Effector memory CD4-positive, alpha-beta T cell (primary cell): ENCODE measurements at places on chromosomes 5 and 9.

GRCh38 chr9:33159777-33160127, 7.4 kb downstream of the B4GALT1 start:
- DNase-seq, result peak; percentile 60

DNA sequence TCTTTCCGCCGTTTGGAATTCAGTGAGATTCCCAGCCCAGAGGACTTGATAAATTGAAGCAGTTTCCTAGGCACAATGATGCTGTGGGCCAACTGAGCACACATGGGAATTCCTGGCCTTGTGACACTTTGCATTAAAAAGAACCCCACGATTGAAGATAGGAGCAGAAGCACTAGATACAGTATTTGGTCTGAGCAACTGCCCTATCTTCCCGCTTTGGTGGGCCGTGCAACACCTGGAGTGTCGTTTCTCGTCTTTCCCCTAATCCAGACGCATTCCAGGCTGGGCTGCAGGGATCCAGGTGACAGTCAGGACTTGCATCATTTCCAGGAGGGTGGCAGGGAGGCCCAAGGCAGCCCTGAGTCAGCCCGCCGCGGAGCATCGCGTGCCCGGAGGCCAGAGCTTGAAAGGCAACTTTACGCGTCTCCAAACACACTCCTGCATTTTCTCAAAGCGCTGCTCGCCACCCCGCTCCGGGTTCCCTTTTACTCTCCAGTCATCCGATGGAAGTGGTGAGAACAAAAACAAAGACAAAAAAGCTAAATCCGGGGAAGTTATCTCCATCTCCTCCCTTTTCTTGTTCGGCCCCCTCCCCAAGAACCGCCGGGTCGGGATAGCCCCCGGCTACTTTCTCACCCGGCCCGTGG, 753 bp upstream of the STC2 start:
- no peak for DNase-seq

DNA sequence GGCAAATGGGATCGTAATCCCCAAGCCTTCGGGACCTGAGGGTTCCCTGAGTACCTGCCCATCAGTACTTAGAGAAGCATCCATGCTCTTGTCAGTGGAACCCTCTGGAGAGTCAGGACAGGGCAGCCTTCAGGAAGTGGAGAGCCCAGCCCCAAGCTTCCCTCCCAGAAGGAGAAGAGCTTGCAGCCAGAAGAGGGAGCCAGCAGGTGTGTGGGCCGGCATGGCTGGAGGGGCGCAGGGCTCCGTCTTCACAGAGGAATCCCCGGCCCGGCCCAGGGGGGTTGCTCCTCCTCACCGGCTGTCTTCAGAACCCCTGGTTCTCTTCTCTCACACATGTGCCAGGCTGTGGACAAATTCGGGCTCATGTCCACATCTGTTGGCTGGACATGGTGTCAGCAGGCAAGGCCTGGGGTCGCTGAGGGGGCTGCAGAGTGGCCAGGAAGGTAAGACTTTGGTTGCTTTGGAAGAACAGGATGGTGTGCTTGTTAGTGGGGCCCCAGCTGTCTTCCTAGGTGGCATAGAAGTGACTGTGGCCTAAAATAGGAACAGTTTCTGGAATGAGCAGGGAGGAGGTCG, 58.9 kb upstream of the RXRA start:
- DNase-seq, result no peak

GRCh38 chr5:178325311-178325678, 92.7 kb upstream of the PHYKPL start:
- no peak for DNase-seq

GRCh38 chr9:136634904-136635303, 27.8 kb upstream of the EGFL7 start:
- DNase-seq, result no peak

DNA sequence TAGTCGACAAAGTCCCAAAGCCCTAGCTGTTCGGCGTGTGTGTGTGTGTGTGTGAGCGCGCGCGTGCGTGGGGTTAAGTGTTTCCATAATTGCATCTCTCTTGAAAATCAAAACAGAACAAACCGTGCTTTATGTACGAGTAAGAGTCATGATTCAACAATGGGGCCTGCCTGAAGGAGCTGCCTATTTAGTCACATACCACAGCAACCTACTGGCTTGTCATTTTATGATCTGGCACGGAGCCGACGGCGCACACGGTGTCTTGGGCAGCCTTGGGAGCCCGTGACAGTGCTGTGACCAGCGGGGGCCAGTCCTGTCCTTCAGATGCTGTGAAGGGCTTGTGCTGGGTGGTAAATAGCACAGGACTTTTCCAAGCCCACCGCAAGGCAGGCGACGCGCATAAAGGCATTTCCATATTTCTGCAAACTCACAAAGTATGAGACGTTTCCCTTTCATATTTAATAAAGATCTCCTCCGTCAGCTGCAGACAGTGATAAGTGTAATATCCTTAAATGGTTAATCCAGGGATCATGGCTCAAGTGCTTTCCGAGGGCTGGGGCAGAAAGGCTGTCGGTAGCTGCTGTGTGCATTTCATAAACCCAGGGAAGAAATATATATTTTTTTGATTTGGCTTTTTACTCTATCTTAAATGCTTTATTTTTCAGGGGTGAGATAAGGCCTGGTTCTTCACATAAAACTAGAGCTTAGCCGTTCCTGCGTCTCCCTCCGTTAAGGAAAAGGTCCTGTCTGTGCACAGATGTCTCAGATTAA, 270.2 kb upstream of the IRX1 start:
- no peak for DNase-seq

GRCh38 chr9:29183971-29184370, 1610.7 kb upstream of the C9orf72 start:
- no peak for DNase-seq

DNA sequence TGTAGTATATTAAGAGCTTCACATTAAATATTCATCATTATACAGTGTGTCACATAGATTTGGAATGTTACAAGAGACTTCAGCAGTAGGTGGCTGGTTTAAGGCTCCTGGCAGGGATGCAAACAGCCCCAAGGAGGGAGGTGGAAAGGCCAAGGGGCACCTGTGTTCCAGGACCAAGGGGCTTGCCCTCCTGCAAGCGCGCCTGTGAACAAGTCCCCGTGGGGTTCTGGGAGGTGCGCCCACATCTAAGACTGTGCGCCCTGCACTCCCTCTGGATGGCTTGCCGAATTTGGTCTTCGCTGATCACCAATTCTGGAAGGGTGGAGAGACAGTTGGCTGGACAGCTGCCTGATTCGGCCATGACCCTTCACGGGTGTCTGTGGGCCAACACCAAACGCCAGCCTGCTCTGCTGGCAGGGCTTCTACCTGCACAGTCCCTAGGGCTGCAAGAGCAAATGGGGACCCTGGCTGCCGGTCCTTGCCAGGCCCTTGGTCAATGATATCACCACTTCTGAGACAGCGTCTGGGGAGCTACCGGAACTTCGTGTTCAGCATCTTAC, 12.1 kb upstream of the SLC25A51 start:
- no peak for DNase-seq

DNA sequence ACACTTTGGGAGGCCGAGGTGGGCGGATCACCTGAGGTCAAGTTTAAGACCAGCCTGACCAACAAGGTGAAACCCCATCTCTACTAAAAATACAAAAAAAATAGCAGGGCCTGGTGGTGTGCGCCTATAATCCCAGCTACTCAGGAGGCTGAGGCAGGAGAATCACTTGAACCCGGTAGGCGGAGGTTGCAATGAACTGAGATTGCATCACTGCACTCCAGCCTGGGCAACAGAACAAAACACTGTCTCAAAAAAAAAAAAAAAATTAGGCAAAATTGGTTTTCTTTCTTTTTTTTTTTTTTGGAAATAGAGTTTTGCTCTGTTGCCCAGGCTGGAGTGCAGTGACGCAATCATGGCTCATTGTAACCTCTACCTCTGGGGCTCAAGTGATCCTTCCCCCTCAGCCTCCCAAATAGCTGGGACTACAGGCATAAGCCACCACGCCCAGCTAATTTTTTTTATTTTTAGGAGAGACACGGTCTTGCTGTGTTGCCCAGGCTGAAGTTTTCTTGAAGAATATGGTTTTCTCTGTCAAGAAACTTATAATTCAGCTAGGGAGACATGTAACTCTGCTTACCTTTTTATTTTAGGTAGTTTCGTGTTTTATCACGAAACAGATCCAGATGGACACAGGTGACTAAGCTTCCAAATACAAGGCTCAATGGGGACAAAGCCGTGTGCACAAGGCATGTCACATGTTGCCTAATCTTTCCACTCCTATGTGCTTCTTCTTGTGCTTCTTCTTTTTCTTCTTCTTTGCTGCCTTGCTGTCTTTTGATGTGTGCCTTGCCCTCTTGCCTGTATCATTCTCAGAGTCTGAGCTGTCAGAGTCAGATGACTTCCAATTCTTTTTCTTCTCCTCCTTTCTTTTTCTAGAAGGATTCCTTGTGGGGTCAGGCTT, 14.3 kb downstream of the TTC1 start:
- no peak for DNase-seq

DNA sequence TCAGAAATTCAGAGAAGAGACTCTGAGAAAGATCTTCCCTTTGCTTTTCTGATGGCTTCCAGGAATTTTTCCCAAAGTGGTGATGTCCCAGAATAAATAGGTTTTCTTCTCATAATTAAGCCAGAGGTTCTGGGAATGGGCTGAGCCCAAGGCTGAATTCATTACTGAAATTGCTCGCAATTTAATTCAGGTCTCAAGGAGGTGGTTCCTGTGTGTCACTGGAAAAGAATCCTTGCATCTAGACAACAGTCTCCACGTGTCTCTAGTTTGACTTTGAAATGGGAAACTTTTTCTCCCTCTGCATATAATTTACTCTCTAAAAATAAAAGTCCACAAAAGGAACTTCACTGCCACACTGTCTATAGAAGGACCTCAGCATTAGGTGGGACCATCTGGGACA, 27.8 kb upstream of the STX17 start:
- no peak for DNase-seq

DNA sequence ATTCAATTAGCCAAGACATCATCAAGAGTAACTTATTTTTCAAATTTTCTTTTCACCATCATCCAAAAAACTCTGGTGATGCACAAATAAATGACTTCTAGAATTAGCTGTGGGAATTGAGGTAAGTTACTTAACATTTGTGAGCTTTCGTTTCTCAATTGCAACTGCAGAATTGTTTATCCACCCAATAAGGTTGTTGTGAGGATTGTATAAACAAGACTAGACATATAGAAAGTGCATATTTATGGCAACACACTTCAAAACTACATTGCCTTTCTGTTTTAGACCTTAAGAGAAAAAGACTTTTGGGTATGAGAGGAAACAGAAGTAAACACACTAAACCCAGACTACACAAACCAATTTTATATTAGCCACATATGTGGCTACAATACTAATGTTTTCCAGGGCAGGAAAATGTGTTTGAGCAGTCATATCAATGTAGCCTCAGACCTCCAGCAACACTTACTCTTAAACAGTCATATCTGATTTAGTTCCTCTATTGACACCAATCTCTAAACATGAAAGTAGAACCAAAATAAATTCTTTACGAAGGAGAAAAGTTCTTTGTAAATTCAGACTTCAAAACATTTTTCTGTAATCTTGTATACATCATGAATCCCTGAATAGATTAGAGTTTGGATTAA, 488.0 kb upstream of the CYLC2 start:
- no peak for DNase-seq

DNA sequence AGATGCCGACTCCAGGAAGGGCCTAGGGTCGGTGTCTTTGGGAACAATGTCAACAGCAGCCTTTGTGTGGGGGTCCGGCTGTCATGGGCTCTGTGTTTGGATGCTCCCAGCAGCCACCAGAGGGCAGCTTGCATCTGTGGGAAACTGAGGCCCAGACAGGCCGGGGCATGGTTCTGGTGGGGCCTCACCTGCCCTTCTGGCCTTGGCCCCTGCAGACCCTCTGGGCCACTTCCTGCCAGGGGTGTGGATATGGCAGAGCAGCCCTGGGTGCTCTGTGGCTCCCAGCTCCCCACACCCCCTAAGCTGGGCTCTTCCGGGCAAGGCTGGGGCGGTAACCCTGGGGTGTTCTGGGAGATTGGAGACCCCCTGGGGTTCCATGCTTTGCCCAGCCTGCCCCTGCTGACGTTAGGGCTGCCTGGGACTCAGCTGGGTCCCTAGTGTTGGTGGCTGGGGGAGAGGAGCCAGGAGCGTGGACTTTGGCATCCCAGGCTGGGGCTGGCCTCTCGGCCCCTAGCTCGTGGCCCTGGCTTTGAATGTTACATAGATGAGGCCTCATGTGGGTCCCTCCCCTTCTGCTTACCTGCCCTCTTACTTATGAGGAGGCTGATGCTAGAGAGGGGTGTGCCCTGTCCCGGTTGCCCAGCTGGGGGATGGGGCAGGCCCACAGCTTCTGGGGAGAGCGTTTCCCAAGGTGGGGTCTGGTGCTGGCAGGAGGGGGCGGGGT, 38.3 kb downstream of the RXRA start:
- DNase-seq, result no peak

DNA sequence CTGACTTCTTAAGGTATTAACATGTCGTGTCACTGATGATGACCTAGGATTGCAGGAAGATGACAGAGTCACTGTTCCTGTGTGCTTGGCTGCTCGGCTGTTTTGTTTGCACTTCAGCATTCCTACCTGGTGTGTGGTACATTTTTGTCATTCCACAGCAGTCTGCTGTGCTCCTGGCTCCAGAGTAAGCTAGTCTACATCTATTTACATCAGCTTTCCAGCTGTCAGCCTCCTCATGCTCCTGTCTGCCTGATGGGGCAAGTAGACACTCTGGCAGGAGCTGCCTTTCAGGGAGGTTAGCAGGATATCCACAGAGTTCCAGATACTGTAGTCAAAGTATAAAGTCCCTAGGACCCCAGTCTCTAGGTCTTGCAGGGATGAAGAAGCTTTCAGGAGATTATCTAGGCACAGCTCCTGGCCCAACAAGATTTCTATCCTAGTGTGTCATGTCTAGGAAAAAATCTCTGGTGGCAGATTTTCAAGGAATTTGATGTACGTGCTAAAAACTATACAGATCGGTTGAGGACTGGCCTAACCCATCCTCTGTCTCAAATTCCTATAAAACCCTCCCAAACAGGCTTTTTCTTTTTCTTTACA, 28.4 kb downstream of the RUSC2 start:
- DNase-seq, result no peak

DNA sequence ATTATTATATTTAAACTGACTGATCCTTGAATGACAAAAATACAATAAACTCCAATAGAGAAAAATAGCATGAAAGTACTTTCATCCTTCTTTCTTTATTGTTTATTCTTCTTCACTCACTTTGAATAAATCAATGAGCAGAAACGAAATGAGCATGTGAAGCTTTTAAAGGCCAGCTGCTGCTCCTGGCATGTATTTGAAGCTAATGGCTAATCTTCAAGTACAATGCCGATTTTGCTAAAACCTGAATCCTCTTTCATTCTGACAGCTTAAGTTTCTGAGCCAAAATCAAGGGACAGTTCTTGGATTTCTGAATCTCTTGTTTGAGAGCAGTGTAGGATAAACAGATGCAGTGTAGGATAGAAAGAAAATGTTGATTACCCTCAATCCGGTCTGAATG, 237.3 kb downstream of the CDH10 start:
- no peak for DNase-seq
